ENCODE measurements at places on chromosomes 1 and 21. TPM values are rescaled to one million over a fixed set of nuclear protein-coding genes. Genes with fewer than 3 reads are reported as not detected.

Gene KRTAP11-1
- total RNA-seq = not detected

Gene KIF1B
- 23.2 TPM for total RNA-seq

Gene ADAR
- 65.8 TPM for total RNA-seq

Gene LRRN2
- under 0.01 TPM for total RNA-seq

Gene NBPF11
- total RNA-seq = 4.2 TPM

Gene CNN3
- total RNA-seq = 273 TPM

Gene GAS5
- 490 TPM for total RNA-seq

Gene PTGER3
- under 0.01 TPM for total RNA-seq

Gene GCSAML
- not detected for total RNA-seq

Gene SPATC1L
- total RNA-seq = 20.9 TPM

Gene UBAP2L
- 78.2 TPM for total RNA-seq

Gene CD1E
- total RNA-seq = not detected

Gene ST7L
- 4.9 TPM for total RNA-seq

Gene MPZ
- total RNA-seq = 0.90 TPM

Gene B3GALT5
- not detected for total RNA-seq

Gene TCHH
- not detected for total RNA-seq

Gene LRRC8B
- total RNA-seq = 2.6 TPM

Gene NTRK1
- total RNA-seq = 0.16 TPM

Gene PADI3
- total RNA-seq = not detected

Gene TMEM269
- not detected for total RNA-seq

Gene C8B
- not detected for total RNA-seq

Gene ENAH
- 65.0 TPM for total RNA-seq

Gene COL16A1
- 100 TPM for total RNA-seq

Gene VANGL1
- 9.9 TPM for total RNA-seq

Gene RAB7B
- total RNA-seq = 3.1 TPM

Gene HCN3
- under 0.01 TPM for total RNA-seq

Gene ZSWIM5
- under 0.01 TPM for total RNA-seq

Gene BEST4
- not detected for total RNA-seq

Gene LCE6A
- total RNA-seq = not detected

Gene AXDND1
- total RNA-seq = not detected

Gene DCLRE1B
- total RNA-seq = 5.8 TPM

Gene OR6K3
- total RNA-seq = not detected

Gene CNKSR1
- not detected for total RNA-seq

Gene LCE1B
- not detected for total RNA-seq

Gene TIAM1
- total RNA-seq = 3.9 TPM

Gene CMPK1
- 77.6 TPM for total RNA-seq

Gene PLA2G5
- 35.0 TPM for total RNA-seq

Gene ROR1
- 35.4 TPM for total RNA-seq

Gene SLC9C2
- total RNA-seq = 2.7 TPM

Gene GPR37L1
- total RNA-seq = not detected

Gene RXFP4
- total RNA-seq = not detected

Gene STRIP1
- total RNA-seq = 17.1 TPM

Gene GSTM3
- total RNA-seq = 34.1 TPM

Gene AZIN2
- 0.72 TPM for total RNA-seq

Gene LRRC53
- total RNA-seq = not detected

Gene NBPF4
- not detected for total RNA-seq

Gene SLC44A3
- 0.36 TPM for total RNA-seq

Gene PLOD1
- 1,236 TPM for total RNA-seq

Gene KIF17
- total RNA-seq = 0.81 TPM

Gene ANKRD34A
- 0.18 TPM for total RNA-seq

Gene FLG2
- total RNA-seq = not detected

Gene DIO1
- total RNA-seq = not detected

Gene B3GALNT2
- total RNA-seq = 20.9 TPM
